ENCODE measurements at places on chromosomes 6 and 20.

- no peak for DNase-seq
These were observed 329.1 kb downstream of the LAMA2 start for GRCh38 chr6:129212081-129212480.

DNA sequence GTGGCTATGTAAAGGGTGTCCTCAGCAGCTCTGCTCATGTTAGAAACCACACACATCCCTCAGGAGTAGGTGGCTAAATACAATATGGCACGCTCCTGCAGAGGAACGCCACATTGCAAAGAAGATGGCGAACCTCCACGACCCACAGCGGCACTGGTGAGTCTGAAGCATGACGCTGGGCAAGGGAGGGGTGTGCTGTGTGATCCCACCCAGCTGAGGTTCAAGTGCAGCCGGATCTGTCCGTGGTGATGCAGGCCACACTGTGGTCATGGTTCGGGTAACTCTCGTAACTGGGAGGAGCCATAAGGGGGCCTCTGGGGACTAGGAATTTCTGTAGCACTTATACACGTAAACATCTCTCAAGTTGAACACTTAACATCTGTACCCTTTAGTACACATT is 23.4 kb upstream of the APMAP start:
- DNase-seq, result peak; percentile 59

DNA sequence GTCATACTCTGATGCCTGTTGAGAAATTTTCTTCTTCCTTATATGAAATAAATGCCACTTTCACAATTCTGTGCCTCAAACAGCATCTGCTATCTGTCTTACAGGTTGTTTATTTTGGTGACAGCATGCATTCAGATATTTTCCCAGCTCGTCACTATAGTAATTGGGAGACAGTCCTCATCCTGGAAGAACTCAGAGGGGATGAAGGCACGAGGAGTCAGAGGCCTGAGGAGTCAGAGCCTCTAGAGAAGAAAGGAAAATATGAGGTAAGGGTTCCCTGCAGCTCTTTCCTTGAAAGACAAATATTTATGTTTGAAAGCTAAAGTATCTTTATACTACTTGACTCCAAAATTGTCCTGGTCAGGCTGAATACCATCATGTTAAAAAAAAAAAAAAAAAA is 15.8 kb downstream of the TSPYL4 start:
- no peak for DNase-seq

DNA sequence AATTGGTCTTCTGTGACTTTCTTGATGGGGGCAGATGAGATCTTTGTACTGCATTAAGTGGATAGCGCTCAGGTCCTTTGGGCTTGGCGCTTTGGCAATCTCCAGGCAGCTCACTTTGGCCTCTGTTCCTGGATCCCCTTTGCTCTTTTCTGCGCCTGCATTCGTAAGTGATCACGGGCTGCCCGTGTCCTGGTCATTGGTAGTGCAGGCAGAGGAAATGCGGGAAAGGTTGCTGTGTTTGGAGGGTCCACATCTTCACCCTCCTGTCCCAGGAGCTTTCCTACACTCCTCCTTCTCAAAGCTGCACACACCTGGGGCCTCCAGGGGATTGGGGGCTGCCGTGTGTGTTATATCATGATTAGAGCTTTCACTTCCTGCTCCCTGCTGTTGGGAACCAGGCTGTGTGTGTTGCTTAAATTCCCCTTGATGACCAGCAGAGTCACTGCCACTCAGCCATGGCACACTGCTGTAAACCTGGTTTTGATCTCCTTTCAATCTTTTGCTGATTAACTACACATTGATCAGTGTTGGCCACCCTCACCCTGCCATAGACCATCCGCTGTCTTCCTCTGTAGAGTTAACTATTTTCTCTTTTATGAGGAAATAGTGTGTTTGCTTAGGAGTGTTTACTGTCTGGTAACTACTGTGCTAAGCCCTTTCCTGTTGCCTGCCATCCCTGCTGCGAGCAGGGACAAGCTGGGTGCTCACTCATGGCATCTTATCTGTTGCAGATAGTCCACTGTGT is 13.0 kb upstream of the SNHG17 start:
- DNase-seq, result no peak

- no peak for DNase-seq
These were observed 192.8 kb downstream of the TBXT start for GRCh38 chr6:165974817-165975216.

DNA sequence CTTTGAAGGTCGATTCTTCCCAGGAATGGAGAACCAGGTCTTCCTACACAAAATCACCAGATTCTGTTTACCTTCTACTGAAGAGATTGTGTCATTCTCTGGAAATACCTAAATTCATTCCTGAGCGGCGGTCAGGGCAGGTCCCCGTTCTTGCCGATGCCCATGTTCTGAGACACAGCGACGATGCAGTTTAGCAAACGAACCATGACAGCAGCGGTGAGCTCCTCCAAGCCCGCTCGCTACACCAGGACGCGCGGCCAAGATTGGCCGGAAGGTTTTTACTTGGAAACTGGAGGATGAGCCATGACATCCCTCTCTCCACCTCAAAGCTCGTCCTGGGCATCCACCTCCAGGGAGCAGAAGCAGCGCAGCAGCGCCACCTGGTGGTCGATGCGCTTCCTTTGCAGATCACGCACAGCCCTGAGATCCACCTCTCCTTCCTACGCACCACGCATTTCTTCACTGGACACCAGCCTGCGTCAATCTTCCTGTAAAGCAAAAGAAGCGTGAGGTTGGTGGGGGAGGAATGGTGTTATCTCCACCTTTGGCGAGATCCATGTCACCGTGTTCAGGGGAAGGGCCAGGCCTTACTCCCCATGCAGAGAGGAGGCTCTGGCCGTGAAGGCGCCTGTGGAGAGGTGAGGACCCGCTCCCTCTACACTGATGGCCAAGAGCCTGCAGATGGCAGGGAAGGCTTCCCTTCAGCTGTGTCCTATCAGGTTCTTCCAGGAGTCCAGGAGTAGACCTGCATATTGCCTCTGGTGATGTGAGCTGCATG is 9.9 kb upstream of the HLA-B start:
- DNase-seq, result peak; percentile 87

GRCh38 chr6:125656287-125656870 is 93.1 kb upstream of the HEY2 start:
- DNase-seq, result no peak

- no peak for DNase-seq
These were observed 38.6 kb upstream of the SENP6 start for GRCh38 chr6:75563032-75563431.

- DNase-seq, result no peak
These were observed 575 bp downstream of the WTAP start for GRCh38 chr6:159727717-159728445.

DNA sequence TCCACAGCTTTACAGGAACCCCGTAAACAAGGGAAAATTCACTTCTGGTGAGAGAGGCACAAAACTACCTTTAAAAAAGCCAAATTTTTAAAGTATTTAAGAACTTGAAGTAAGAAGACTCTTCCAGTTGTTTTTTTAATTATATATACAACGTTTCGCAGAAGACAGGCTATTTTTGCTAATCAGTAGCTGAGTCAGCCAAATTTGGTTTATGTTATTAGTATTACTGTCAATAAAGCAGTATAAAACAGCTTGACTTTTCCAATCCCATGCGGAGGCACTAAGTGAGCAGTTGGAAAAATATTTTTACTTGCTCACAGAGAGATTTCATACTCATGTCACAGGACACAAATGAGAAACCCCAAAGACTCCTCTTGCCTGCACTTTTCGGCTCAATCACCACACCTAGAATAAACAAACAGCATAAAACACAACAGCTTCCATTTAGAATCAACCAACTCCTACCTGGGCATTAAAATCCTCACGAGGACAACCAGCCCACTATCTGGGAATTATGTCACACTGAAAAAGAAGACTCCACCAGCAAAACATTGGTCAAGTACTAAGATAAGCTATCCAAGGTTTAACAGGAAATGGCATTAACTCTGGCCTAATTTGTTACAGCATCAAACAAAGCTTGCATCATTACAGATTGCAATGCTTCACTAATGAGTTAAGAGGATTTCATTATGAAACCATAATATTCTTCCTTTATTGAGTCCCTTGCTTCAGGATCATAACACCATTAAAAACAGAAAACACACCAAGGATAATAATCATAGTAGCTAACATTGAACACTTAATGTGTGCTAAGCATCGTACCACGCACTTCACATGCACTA is 26.3 kb downstream of the ELOVL5 start:
- no peak for DNase-seq

DNA sequence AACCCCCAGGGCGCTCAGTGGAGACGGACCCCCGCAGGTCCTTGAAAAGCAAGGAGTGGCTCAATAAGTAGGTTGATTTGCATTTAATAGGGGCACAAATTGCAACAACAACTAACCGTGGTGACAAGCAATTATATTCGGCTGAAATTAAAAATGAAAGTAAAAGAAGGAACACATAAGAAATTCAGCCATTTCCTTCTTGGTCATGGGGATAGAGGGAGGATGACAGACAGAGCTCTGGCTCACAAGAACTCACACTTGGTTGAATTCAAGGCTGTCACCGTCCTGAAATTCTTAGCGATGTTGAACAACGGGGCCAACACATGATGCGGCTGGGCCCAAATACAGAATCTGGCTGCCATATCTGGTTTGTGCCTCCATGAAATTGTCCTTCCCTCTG is 129.0 kb downstream of the EDN3 start:
- DNase-seq, result no peak

DNA sequence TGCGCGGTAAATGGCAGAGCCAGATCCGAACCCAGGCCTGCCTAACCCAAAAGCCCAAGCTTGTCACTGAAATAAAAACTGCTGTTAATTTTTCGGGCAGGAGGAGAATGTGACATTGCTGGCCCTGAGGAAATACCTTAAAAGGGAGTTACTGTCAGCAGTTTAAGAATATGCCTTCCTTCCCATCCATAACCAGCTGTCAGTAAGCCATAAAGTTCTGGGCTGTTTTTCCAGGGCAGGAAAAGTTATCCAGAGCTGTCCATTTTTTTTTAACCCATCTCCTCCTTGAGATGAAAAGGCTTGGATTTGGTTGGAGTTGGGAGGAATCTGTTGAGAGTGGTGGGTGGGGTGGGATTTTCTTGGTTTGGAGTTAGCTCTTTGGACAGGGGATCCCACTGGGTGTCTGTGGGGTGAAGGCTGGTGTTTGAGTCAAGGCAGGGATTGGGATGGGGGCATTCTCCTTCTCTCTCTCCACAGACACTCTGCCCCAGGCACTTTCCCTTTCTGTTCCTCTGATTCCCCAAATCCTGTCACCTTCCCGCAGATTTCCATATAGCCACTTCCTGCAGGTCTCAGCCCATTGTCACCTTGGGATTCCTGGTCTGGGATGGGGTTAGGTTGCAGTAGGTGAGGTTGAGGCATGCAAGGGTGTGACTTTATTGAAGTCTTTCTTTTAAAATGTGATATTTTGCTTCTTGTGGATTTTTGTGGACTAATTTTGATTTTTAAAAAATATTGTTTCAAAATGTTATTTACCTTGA is 4.3 kb upstream of the KCNG1 start:
- DNase-seq, result no peak

Measured in immature natural killer cell (primary cell).